T-helper 22 cell (primary cell): ENCODE measurements at places on chromosomes 4 and X.

DNA sequence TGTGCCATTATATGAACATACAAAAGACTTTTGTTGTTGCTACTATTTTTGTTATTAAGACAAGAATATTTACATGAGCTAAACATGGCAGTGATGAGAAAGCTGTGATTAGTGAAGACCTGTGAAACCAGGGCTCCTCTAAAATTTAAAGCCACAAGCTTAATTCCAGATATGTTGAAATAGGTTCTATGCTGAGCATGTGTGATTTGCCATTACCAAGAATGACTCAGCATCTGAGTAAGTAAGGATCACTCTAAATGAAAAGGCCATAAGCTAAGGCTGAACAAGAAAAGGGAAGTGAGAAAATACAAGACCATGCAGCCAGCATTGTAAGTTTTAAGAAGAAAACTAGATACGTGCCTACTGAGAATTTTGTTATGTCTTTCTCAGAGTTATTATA, 75.9 kb upstream of the CAMK2D start:
- DNase-seq = no peak

DNA sequence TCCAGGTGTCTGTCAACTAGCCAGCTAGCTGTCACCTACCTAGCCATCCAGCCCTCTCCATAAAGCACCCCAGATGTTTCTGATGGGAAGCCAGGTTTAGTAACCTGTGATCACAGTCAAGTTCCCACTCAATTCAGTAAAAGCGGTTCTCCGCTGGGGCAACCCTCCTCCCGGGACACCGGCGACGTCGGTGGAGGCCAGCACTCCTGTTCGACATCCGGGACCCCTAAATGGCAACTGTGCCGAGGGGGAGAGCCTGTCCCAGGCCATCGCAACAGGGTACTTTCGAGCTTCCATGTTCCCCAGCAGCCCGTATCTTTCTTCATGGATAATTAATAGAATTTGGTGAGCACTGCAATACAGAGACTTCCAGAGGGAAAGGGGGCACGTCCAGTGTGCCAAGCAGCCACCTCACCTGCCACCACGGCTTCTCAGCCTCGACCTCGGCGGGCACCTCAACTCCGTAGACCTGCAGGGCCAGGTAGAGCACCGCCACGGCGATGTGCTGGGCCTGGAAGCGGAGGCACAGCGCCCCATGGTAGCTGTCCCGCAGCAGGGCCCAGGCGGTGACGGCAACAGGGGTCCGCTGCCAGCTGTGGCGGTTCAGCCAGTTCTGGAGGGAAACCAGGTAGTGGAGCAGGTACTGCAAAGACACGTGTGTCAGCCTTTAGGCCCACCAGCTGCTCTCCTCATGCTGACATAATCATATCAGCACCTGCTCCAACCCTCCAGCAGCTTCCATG, 6.7 kb downstream of the CCNQ start:
- DNase-seq = no peak

DNA sequence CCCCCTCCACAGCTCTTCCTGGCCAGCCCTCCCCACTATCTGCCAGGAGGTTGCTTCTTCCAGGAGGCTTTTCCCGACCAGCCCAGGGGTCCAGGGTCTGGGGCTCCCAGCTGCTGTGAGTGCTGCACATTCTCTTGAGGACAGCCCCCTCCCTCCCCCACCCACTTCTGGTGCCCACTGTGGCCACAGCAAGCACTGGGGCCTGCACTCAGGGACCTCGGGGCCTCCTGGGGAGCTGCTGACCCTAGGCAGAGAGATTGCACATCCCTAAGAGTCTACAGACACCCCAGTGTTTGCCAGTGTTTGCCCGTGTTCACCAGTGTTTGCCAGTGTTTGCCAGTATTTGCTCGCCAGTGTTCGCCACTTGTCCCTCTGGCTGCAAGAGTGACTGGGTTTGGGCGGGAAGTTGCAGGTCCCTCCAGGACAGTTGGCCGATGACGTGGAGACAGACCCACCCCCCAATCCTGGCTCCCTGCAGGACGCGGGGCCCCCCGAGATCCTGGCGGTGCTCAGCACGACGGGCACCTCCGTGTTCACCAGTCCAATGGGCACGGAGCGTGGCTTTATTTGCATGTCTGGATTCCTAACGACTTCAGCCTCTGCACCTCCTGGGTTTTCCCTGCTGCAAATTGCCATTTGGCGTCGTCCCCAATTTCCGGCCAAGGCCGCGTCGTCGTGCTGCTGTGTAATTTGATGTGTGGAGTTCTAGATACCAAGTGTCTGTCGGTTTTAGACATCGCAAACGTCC, 87.5 kb upstream of the NKX1-1 start:
- DNase-seq = no peak

GRCh38 chr4:84189144-84189543, 309.9 kb downstream of the NKX6-1 start:
- DNase-seq = no peak

DNA sequence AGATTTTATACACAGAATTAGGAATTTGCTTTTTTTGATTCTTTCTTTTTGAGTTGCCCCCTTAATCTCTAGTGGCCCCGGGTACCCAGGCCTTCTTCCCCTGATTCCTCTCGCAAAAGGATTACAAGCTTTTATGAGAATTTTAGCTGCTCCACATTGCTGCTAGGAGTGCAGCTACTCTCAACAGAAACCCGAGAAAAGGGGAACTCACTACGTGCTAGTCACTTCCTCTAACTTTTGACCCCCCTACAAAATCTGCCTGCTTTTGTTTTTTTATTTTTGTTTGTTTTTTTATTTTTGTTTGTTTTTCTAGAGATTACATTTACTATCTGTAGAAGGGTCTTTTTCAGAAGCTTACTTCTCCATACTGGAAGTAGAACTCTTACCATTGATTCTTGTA, 64.1 kb downstream of the ZNF81 start:
- DNase-seq = no peak

DNA sequence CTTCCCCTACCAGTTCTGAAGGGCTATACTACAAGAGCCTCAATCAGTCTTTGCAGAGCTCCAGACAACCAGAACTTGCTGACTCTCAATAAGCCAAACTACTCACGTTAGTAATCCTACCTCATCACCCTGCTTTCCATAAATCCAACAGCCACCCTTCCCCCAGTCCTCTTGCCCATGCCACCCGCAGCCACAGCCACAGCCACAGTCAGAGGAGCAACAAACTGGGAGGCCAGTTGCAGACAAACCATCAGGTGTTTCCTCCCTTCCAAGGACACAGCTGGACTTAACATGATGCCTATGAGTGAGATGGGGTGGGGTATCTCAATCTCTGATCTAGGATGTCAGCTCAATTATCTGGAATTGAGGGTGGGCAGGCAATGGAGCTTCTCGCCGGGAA, 1.0 kb downstream of the GABRA3 start:
- no peak for DNase-seq

GRCh38 chrX:154542723-154543424, 3.8 kb downstream of the G6PD start:
- DNase-seq = no peak

DNA sequence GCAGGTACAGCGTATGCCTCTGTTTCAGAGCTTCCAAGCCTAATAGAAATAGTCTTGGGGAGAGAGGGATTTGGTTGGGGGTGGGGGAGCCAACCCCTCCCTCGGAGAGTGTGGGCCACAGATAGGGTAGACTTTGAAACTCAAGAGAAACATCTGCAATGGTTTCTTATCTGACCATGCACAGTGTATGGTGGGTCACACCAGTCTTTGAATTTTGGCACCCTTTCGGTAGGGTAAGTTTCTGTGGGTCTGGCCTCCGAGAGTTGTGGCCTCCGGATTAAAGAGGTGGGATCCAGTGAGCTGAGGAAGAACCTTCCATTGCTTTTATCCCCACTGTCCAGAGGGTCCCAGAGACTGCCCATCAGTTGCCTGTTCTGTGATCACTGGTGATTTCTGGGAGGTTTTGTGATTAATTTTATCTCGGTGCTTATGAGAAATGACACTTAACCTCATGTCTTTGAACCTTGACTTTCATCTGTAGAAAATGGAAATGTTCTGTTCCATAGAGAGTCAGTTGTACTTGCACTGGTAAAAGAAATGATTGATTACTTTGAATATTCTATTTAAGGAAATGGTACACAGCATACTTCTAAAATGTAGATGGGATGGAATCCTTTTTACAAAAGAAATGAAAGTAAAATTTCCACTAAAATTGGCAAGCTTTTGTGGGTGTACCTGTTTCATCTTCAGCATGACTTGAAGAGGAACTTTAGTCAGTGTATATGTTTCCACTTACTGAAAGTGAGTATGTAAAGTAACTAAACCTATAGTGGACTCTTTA, 62.7 kb downstream of the TMEM131L start:
- DNase-seq = no peak

DNA sequence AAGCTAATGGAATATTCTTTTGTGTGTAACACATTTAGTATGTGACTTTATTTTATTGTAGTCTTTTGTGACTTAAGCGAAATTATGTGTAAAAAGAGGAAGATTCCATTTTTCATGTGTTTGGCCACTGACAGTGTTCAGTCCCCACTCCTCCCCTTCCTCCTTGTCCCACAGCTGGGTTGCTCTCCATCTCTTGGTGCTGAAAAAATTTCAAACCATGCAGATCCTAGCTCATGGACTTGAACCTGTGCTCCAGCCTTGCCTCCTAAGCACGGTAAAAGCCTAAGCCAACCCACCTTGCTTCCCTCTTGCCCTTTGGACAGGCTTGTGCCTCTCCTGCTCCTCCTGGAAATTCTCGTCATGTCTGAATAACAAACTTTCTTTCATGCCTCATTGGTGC, 2008.5 kb upstream of the TENM3 start:
- DNase-seq = no peak

GRCh38 chrX:9862525-9862924, 76.3 kb downstream of the SHROOM2 start:
- no peak for DNase-seq

DNA sequence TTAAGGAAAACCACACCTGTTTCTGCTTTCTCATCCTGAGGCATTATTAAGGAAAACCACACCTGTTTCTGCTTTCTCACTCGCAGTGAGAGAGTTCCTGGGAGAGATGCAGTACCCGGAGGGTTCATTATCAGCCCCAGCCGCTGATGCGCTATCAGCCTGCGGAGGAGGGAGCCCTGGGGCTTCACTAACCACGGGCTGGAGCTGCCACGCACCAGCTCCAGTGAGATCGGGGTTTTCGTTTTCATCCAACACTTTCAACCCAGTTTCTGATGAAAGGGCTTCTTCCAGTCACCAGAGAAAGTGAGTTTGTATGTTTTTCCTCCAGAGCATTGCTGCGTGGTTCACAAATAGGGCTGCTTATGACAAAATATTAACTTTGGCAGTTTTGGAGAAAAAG, 93.2 kb upstream of the PRKX start:
- no peak for DNase-seq

DNA sequence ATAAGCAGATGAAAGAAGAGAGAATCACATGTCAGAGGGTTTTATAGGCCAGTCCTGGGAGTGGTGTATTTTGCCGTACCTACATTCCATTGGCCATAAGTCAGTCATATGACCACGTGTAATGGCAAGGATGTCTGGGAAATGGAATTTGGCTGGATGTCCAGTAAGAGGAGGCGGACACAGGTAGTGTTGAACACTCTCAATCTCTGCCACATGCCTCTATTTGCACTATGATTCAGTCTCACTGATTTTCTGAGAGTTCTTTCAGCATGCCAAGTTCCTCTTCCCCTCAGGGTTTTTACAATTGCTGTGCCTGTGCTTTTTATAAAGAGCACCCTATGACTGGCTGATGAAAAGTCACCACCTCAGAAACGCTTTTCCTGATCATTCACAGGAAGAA, 164.2 kb upstream of the GPR101 start:
- DNase-seq = no peak

GRCh38 chr4:155572106-155572703, 94.4 kb upstream of the GUCY1A1 start:
- no peak for DNase-seq

DNA sequence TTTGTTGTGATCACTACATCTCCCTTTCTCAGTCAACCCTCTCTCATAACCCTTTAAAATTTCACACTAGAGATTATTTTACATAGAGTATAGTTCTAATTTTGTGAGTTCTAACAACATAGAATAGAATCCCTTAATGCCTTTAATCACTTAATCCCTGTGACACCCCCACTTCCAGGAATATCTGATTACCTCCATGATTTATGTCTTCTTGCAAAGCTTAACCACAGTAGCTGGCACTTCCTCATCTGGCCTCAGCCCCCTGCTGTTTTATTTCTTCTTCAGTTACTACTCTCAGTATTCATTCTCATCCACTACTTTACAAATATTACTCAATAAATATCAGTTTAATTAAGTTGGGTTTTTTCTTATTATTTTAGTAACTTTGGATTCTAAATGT, 340.9 kb downstream of the CENPC start:
- DNase-seq = no peak

- no peak for DNase-seq
Measured at GRCh38 chr4:33837043-33837838, 2407.1 kb downstream of the ARAP2 start.

DNA sequence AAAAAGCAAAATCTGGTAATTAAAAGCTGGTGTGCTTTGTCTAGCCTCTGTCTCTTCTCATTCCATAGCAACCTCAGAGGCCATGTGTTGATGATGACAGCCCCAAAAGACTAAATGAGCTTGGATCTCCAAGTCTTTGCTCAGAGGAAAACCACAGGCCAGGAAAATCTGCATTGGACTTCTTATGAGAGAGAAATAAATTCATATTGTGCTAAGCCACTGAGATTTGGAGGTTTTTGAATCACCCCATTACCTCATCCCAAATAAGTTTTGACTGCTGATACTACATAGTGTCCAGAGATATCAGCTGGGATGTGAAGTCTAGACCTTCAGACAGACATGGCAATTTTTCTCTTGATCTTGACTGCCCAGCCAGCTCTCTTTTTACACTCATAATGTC, 178.6 kb upstream of the DIPK2B start:
- DNase-seq = no peak

GRCh38 chr4:168150420-168151050, 58.2 kb downstream of the ANXA10 start:
- DNase-seq = no peak

- DNase-seq = no peak
Measured at GRCh38 chr4:120616041-120616440, 306.5 kb downstream of the PRDM5 start.

- no peak for DNase-seq
Measured at GRCh38 chr4:169164669-169165415, 105.9 kb downstream of the SH3RF1 start.

- no peak for DNase-seq
Measured at GRCh38 chr4:172109466-172109865, 296.3 kb downstream of the GALNTL6 start.

- no peak for DNase-seq
Measured at GRCh38 chr4:4603592-4603991, 61.7 kb upstream of the STX18 start.

DNA sequence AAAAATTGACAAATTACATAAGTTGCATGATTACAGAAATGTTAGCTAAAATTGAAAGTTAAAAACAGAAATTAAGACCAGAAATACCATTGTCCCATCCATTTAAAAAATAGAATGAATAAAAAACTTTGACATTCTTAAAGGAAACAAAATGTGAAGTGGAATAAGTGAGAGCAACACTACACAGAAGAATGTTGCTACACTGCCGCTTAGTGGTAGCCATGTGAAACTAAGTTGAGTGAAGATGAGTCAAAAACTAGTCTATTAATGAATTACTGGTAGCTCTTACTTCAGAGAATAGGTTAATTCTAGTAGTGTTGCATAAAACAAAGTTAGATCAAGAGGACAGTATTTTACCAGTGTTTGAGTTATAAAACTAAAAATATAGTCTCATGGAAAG, 571.0 kb upstream of the KLHL4 start:
- no peak for DNase-seq

- no peak for DNase-seq
Measured at GRCh38 chr4:87121341-87122065, 98.9 kb downstream of the KLHL8 start.
